ENCODE measurements at places on chromosomes 5 and 9.

DNA sequence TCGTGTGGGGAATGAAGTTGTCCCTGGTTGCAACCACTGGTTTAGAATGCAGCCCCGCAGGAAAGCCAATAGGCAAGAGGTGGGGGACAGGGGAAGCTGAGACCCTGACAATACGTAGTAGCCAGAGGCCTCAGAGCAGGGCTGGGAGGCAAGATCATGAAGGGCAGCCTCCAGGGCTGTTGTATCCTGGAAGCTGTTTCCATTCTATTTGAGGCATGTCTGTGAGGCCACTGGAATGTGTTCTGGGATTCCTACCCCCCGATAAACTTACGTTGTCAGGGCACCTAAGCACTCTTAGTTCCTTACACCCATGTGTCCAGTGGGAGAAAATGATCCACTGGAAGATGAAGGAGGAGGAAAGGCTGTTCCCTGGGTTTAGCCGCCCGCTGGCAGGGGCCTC, 177.3 kb downstream of the CFAP90 start:
- DNase-seq: no peak

GRCh38 chr9:92535940-92536850, at the start of gene ECM2:
Gene ECM2 (minus strand): TSS chr9:92535990. CDS start chr9:92522866, 13,124 bp downstream.
- DNase-seq: no peak

DNA sequence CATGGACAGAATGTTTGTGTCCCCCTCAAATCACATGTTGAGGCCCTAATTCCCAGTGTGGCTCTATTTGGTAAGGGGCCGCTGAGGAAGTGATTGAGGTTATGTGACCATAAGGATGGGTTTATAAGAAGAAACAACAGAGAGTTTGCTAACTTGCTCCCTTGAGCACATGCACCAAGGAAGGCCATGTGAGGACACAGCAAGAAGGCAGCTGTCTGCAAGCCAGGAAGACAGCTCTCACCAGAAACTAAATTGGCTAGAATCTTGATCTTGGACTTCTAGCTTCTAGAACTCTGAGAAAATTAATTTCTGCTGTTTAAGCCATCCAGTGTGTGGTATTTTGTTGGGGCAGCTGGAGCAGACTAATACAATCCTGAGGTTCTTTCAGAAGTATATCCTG, 35.2 kb upstream of the CDC42SE2 start:
- no peak for DNase-seq

DNA sequence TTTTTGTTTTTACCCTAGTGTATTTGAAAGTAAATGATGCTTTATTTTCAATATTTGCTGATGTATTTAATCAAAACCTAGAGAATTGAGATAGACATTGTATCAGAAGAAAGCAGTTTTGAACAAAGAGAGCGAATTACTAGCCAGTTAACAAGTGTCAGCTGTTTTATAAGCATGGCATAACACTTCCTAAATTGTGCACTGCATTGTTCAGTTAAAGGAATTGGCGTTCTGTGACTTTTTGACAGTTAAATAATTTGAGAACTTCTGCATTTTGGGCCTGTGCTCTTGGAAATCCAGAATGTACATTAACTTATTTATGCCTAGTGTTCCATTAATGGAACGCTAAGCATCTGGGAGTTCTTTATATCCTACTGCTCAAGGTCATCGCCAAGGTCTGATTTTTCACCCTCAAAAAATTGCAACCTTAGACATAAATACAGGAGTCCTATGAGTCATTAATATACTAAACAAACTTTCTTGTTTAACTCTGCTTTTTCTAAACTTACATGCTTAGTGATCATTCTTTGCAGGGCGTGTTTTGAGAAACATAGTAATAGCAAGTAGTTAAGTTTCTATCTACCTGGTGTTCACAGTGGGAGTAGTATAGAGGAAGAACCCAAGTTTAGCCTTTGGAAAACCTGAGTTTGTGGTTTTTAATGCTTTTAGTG, 31.1 kb downstream of the RASA1 start:
- DNase-seq: no peak

- no peak for DNase-seq
These were observed 64.4 kb upstream of the SPATA31E1 start for GRCh38 chr9:87818308-87818707.

DNA sequence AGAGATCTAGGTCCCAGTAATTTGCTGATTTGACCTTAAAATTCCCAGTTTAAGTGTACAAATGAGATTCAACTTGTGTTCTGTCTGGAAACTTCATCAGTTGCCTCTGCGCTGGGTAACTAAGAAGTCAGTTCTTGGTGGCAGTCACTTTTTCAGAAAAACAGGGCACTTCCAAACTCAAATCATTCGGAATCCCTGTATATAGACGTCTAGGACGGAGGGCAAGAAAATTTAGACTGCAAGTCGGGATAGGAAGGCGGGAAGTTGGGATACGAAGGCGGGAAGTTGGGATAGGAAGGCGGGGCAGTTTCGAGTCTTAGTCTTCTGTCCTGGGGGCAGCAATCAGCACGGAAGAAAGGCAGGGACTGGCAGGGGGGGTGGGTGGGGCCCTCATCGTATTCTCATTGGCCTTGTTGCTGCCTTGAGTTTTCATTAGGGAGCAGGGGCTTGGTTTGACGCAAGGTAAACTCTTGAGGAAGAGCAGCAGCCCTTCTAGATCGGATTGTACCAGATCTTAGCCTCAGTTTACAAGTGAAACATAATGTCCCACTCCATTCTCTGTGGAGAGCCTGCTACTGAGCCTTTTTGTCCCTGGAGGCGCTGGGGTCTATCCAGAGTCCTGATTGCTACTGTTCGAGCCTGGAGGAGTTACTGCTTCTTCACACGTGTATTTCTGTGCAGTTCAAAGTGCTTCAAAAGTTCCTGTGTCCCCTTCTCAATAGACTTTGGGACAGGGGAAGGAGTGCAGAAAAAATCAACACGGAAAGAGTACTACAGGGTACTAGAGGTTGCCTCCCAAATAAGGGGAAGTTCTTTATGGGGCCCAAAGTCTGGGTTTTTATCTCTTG, 2.7 kb upstream of the PURA start:
- DNase-seq: no peak

- DNase-seq: no peak
These were observed 23.1 kb upstream of the SMAD5 start for GRCh38 chr5:136109453-136110135.

DNA sequence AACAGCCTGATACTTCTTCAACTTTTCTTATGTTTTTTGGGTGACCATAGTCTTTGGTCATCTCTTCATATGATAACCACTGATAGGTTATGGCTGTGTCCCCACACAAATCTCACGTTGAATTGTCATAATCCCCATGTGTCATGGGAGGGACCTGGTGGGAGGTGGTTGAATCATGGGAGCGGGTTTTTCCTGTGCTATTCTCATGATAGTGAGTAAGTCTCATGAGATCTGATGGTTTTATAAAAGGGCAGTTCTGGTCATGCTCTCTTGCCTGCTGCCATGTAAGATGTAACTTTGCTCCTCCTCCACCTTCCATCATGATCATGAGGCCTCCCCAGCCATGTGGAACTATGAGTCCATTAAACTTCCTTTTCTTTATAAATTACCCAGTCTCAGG, 8.7 kb downstream of the RHOBTB3 start:
- no peak for DNase-seq

- DNase-seq: no peak
These were observed 106.8 kb upstream of the CD180 start for GRCh38 chr5:67303356-67303755.

DNA sequence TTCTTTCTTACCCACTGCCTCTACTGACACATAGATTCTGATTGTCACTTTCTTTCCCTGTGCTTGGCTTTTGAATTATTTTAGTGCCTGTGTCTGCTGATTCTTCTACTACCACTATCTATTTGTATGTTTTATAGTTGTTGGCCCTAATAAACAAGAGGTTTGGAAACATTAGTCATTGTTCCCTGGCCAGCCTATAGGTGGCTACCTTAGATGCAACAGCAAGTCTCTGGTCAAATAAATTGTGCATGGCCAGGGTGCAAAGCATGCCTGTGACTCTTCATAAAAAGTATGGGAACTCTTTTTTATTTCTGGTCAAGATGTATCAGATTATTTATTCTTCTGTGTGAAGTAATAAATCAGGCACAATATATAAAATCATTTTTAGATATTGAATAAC, 124.4 kb downstream of the PLK2 start:
- DNase-seq: no peak

GRCh38 chr9:74562611-74563010, 65.5 kb downstream of the RORB start:
- no peak for DNase-seq

- DNase-seq: no peak
These were observed 198.1 kb upstream of the EFNA5 start for GRCh38 chr5:107868650-107869409.

DNA sequence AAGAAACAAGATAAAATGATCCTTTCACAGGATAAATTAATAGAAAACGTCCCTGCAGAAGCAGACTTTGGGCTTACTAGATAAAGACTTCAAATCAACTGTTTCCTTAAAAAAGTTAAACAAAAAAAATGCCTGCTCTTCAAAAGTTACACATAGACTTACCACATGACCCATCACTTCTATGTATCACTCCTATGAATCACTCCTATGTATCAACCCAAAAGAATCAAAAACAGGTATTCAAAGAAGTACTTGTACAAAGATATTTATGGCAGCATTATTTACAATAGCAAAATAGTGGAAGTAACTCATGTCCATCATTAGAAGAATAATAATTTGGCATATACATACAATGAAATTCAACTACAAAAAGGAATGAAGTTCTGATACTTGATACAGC, 56.3 kb upstream of the PRDM9 start:
- no peak for DNase-seq

- peak; percentile 68 for DNase-seq
These were observed 15.0 kb downstream of the GLIPR2 start for GRCh38 chr9:36151316-36152210.

- no peak for DNase-seq
These were observed 2.2 kb downstream of the PRDM12 start for GRCh38 chr9:130666393-130667119.

- no peak for DNase-seq
These were observed 36.3 kb upstream of the HAND1 start for GRCh38 chr5:154514331-154514730.

DNA sequence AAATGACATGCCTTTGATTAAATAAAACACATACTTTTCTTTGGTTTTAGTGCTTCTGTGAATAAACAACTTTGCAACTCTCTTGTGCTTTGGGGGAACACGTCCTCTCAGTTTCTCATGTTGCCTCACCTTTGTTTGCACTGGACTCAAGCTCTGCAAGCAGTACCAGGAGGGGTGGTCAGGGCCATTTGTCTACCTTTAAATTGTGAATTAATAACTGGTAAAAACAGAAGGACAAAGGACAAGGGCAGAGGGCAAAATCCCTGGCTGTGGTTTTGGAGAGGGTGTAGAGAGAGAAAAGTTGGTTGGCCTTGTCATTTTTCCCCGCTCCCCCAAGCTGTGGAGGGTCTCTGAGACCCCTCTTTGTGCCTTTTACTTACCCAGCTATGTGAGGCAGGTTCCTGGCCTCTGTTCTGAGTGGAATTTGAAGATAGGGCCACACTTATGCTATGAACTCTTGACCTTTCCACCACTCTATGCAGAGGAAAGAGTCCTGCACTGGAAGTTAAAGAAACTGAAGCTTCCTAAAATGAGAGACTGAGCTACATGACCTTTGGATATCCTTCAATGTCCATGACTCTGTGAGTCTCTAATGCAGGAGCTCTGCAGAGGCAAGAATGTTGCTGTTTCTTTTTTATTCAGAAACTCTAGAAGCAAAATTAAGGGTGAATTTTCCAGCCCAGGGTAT, 55.1 kb upstream of the MOCS2 start:
- DNase-seq: no peak

DNA sequence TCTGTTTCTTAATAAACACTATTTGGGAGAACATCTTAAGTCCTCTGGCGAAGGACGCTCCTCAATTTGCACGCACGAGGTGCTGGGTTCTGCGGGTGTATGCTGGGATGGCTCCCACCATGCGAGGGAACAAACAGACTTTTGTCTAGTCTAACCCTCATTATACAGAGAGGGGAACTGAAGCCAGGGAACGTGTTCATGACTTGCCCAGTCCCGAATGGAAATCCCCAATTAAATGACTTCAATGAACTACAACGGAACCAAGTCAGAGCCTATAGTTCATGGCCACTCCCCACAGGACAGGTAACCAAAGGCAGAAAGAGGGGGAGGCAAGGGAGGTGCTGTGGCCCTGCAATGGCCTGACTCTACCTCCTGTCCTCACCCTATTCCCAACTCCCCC, 9.3 kb downstream of the TLE1 start:
- no peak for DNase-seq

DNA sequence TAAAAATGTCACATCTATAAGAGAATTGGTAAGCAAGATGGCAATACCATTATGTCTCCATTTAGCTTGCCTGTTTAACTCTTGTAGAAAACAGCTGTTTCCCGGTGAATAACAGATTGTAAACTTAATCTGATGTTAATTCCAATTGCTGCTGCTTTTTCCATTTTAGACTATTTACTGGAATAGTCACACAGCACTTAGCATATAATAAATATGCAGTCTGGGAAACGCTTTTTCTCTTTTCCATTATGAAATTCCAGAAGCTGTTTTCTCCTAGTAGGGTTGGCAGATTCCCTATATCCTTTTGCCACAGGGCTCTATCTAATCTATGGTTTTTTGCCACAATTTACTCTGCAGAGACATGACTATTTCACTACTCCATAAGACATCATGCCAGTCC, 148.0 kb downstream of the CEMIP2 start:
- DNase-seq: no peak

GRCh38 chr5:159456261-159456660, 126.0 kb upstream of the IL12B start:
- DNase-seq: no peak

DNA sequence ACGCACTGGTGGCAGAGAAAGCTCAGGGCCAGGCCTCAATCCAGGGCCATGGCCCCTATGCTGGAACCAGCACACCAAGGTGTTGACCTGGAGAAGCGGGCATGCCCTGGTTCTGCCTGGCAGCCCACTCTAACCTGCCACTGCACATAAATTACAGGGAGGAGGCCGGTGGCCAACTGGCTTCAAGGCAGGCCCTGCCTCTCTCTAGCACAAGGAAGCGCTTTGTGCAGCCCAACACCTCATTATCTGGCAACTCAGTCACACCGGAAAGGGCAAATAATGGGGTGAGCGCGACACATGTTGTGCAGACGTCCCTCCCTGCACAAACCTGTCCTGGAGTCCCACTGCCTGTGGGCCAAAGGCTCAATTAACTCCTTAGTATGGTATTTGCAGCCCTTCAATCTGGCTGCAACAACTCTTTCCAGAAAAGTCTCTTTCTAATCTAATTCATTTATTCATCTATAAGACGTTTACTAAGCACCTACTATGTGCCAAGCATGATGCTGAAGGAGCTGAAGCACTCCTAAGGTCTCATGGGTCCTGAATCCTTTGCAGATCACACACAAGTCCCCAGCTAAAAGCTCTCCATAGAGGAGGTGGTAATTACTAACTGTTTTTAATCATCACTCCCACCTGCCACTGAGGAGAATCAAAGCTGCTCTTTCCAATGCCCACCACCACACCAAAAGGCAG, 24.9 kb downstream of the SHB start:
- no peak for DNase-seq

GRCh38 chr9:137168904-137169856, 671 bp downstream of the LRRC26 start:
- no peak for DNase-seq

Measured in stimulated activated CD8-positive, alpha-beta memory T cell treated with anti-CD3 and anti-CD28 coated beads, Interleukin-4, amount 100 ng/mL, for 1 hour (primary cell).